ENCODE measurements at places on chromosomes 5 and 9. TPM values are rescaled to one million over a fixed set of nuclear protein-coding genes. Genes with fewer than 3 reads are reported as not detected.
A peak's percentile ranks its signal among the peaks of the same experiment; 100 is the strongest.

CDH6 gene
- 233 TPM for total RNA-seq

ADCY2 gene
- total RNA-seq: 3.5 TPM

IL33 gene
- total RNA-seq: not detected

DNA sequence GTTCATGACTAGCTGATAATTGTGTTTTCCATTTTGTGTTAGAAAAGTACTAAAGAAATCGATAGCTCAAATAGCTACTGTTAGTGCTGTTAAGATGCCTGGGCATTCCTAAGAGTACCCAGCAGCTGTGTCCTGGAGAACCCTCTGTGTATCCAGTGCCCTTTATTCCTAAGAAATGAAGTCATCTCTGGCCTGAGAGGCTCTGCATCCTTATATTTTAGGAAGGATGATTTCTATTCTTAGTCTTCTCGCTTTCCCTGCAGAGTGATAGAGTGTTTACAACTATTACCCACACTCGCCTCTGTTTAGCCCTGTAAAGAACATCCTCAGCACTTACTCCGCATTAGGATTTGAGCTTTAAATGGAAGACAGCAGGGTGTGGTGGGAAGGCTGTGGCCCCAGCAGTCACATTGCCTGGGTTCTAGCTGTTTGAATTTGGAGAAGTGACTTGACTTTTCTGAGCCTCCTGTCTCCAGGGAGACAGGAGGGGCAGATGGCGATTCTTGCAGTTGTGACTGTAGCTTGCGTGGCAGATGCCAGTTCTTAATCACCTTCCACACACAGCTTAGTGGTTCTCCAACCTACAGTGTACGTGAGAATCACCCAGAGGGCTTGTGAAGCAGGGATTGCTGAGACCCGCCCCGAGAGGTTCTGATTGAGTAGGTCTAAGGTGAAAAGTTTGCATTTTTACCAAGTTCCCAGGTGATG lies 177.2 kb upstream of the PITX1 start:
- H3K27ac ChIP-seq: no peak overlapping the region
- H3K4me1 ChIP-seq: no peaks in the 10 kb centered on the region
- H3K36me3 ChIP-seq: no peaks in the 10 kb centered on the region
- no peak overlapping the region for H3K4me3 ChIP-seq
- H3K27me3 ChIP-seq: peaks cover 15% of the 10 kb centered on the region

DNA sequence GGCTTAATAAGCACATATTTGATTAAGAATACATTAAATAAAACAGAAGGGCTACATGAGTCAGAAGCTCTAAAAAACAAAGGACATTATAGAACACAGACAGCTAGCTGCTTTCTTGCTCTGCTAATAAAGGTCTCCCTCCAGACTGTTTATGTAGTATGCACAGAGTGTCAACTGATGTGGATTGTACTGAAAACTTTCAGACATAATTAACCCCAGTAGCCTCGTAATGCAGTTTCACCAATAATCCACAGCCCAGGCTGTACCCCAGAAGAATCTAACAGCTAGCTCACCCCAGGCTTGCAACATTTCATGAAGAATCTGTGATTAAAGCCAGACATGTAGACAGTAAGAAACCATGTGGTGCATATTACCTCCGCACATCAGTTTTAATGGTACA lies 30.8 kb downstream of the FGF10 start:
- no peaks in the 10 kb centered on the region for H3K27me3 ChIP-seq
- H3K27ac ChIP-seq: no peak overlapping the region
- DNase-seq: no peak
- no peak overlapping the region for H3K4me3 ChIP-seq

DNA sequence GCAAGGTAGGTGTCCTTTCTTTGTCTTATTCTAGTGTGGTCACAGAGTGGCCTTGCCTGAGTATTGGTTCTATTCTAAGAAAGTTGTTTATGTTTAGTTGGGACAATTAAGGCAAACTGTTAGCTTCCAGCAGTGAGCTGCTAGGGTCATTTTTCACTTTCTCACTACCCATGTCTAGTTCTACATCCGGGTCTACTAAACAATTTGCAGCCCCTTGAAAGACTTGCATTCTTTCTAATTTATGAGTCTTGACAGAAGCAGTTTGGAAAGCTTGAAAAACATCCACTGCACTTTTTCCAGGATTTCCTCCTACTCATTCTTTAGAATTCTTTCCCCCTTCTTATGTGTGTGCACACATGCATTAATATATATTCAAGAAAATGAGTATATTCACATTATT lies 892.2 kb upstream of the ACO1 start:
- no peak overlapping the region for H3K27ac ChIP-seq
- H3K4me3 ChIP-seq: no peak overlapping the region
- DNase-seq: no peak
- H3K27me3 ChIP-seq: no peaks in the 10 kb centered on the region
- H3K36me3 ChIP-seq: no peaks in the 10 kb centered on the region

- DNase-seq: no peak
- H3K4me1 ChIP-seq: peaks cover 37% of the 10 kb centered on the region
- H3K27me3 ChIP-seq: peaks cover 3% of the 10 kb centered on the region
- H3K27ac ChIP-seq: no peak overlapping the region
- H3K36me3 ChIP-seq: no peaks in the 10 kb centered on the region
Observed at GRCh38 chr5:133741396-133741795, 129.1 kb upstream of the FSTL4 start.

DNA sequence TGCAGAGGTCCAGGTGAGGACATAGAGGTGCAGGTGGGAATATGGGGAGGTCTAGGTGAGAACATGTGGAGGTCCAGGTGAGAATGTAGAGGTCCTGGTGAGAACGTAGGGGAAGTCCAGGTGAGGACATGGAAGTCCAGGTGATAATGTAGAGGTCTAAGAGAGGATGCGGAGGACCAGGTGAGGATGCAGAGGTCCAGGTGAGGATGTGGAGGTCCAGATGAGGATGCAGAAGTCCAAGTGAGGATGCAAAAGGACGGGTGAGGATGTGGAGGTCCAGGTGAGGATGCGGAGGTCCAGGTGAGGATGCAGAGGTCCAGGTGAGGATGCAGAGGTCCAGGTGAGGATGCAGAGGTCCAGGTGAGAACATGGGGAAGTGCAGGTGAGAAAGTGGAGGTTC lies 133.8 kb downstream of the MRPL36 start:
- no peaks in the 10 kb centered on the region for H3K36me3 ChIP-seq
- peak overlapping the region; percentile 42 for H3K4me3 ChIP-seq
- no peak for DNase-seq
- H3K4me1 ChIP-seq: peaks cover 22% of the 10 kb centered on the region
- peaks cover 52% of the 10 kb centered on the region for H3K27me3 ChIP-seq

- no peak for DNase-seq
- H3K27ac ChIP-seq: no peak overlapping the region
- H3K4me1 ChIP-seq: no peaks in the 10 kb centered on the region
- no peak overlapping the region for H3K4me3 ChIP-seq
Observed at GRCh38 chr5:1748845-1749244, 50.8 kb downstream of the MRPL36 start.

DNA sequence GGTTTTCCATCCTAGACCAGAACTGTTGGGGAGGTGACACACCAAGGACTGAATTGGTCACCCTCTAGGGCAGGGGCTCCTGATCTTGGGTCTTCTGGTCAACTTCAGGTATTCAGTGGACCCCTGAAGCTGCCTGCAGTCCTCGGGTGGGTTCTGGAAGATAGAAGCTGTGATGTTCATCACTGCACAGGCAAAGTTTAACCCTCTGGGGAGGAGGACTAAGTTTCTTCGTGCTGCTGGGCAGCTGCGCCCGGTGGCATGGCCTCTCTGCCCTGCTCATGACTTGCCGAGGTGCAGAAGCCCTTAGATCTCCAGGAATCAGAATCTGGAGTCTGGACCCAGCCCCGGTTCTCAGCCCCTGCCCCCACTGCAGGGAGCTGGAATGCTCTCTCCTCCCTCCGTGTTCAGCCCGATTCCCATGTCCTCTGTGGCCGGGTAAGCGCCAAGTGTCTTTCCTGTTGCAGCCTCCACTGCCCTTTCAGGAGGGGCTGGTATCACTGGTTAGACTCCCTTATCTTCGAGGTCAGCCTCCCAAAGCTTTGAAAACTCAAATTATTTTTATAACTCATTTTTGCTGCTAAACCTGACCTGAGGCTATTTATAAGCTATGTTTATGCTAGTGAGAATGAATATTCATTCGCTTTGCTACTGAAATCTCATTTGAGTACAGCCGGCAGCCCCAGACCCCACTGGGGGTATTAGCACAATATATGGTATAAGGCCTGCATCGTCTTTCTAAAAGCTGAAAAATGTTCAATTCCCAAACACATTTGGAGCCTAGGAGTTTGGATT lies 1.7 kb downstream of the LAMC3 start:
- peaks cover 19% of the 10 kb centered on the region for H3K4me1 ChIP-seq
- no peak overlapping the region for H3K4me3 ChIP-seq

- peaks cover 19% of the 10 kb centered on the region for H3K4me1 ChIP-seq
- H3K36me3 ChIP-seq: no peaks in the 10 kb centered on the region
- DNase-seq: no peak
- no peak overlapping the region for H3K4me3 ChIP-seq
- H3K27me3 ChIP-seq: no peaks in the 10 kb centered on the region
- H3K27ac ChIP-seq: no peak overlapping the region
Observed at GRCh38 chr9:134055981-134056461, 11.8 kb downstream of the BRD3 start.

- H3K4me3 ChIP-seq: no peak overlapping the region
- no peaks in the 10 kb centered on the region for H3K27me3 ChIP-seq
- no peaks in the 10 kb centered on the region for H3K36me3 ChIP-seq
- peaks cover 10% of the 10 kb centered on the region for H3K4me1 ChIP-seq
Observed at GRCh38 chr5:111765613-111766571, 8.9 kb upstream of the NREP start.

- DNase-seq: no peak
- no peaks in the 10 kb centered on the region for H3K36me3 ChIP-seq
- H3K4me1 ChIP-seq: peaks cover 10% of the 10 kb centered on the region
Observed at GRCh38 chr5:119333421-119333851, 22.4 kb upstream of the TNFAIP8 start.

DNA sequence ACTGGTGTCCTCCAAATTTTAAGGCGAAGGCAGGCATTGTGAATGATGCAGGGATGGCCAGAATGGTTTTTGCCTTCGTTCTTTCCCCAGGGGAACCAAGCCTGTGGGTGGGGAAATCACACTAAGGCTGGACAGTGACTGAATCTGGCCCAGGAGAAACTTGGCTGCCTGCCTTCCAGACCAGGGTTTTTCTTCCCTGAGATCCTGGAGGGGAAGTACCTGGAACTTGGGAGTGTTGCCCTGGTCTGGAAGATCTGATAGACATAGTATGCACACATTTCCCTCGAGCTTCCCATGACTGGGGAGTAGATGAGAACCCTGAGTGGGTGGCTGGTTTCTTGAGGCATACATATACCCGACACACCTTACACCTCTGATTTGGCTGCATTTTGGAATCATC lies 664 bp upstream of the IL11RA start:
- H3K27ac ChIP-seq: no peak overlapping the region
- DNase-seq: no peak
- peak overlapping the region; percentile 76 for H3K4me3 ChIP-seq
- H3K27me3 ChIP-seq: no peaks in the 10 kb centered on the region
- H3K36me3 ChIP-seq: peaks cover 10% of the 10 kb centered on the region

Measured in neural crest cell (in vitro differentiated cells).